Placental pericyte (primary cell): ENCODE measurements at places on chromosomes 12 and 14. TPM values are rescaled to one million over a fixed set of nuclear protein-coding genes. Genes with fewer than 3 reads are reported as not detected.

Gene SETD3
- total RNA-seq = 66.7 TPM in 2 replicates

Gene SIX6
- not detected in 2 replicates for total RNA-seq

Gene KCNK13
- under 0.01 TPM in 1 of 2 replicates, not detected in the other for total RNA-seq

Gene GLI1
- total RNA-seq = 1.1 and 1.3 TPM in 2 replicates
